ENCODE measurements at places on chromosomes 1 and 21.

DNA sequence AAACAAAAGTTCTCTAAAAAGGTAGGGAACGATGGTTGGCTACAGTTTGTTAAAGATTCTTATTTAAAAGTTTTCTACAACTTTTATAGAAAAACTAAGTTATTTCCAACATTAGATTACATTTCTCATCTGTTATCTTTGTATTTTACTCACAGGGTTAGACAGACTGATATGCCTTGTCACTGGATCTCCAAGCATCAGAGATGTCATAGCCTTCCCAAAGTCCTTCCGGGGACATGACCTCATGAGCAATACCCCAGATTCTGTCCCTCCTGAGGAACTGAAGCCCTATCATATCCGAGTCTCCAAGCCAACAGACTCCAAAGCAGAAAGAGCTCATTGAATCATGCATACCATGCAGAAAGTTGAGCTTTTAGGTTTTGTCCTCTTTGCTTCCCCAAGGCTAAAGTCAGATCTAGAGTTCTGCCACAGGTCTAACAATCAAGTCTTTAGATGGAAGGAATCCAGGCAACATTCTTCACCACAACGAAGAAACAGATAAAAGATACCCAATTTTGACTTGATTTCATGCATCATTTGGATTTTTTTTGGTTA is 10.3 kb downstream of the GAS5 start:
- DNase-seq = no peak

- no peak for DNase-seq
These were observed 157.3 kb downstream of the ZNF281 start for GRCh38 chr1:200252531-200252930.

- DNase-seq = no peak
These were observed 27.9 kb upstream of the ZNF496 start for GRCh38 chr1:247359559-247359958.

DNA sequence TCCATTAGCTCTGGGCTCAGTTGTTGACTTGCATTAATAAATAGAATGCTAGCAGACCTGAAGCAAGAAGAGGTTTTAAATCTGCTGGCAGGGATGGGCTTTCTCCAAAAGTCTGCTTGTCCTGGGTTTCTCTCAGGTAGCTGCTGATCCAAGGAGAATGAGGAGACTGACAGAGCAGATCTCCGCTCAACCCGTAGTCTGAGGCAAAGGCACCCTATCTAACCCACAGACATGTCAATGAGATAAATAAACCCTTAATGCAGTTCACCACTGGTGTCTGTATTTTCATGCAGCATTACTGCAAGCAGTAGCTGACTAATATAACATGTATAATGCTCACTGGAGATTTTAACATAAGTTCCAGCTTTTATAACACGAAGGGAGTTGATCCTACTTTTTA is 44.1 kb upstream of the RGS21 start:
- no peak for DNase-seq

- peak; percentile 55 for DNase-seq
These were observed 8.8 kb upstream of the SAMSN1 start for GRCh38 chr21:14554948-14555347.

GRCh38 chr1:48230236-48230635 is 7.7 kb downstream of the SLC5A9 start:
- no peak for DNase-seq

DNA sequence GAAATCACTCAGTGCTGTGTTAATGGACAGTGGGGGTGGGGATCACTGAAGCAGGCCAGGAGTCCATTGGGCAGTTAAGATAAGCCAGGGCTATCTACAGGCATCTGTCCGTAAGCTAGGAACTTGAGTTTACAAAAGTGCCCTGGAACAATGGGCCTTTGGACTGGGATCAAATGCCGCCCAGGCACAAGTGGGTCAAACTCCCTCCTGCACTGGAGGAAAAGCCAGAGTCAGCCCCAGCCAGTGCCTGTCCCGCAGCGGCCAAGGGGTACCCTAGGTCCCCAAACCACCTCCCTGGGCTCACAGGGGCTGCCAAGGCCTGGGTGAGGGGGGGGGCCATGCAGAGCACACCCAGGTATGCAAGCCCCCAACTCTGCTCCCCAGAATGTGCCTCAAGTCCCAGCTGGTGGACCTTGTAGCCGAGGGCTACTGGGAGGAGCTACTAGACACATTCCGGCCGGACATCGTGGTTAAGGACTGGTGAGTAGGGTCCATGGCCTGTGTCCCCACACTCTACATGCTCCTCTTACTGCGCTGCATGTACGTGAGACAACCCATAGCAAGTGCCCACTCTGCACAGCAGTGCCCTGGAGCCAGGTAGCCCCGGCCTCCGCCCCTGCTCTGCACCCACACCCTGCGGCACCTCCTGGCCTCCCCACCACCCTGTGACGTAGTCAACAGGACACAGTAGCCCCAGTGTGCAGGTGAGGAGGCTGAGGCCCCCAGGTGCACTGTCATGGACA is 7.7 kb downstream of the FBXO6 start:
- DNase-seq = no peak

DNA sequence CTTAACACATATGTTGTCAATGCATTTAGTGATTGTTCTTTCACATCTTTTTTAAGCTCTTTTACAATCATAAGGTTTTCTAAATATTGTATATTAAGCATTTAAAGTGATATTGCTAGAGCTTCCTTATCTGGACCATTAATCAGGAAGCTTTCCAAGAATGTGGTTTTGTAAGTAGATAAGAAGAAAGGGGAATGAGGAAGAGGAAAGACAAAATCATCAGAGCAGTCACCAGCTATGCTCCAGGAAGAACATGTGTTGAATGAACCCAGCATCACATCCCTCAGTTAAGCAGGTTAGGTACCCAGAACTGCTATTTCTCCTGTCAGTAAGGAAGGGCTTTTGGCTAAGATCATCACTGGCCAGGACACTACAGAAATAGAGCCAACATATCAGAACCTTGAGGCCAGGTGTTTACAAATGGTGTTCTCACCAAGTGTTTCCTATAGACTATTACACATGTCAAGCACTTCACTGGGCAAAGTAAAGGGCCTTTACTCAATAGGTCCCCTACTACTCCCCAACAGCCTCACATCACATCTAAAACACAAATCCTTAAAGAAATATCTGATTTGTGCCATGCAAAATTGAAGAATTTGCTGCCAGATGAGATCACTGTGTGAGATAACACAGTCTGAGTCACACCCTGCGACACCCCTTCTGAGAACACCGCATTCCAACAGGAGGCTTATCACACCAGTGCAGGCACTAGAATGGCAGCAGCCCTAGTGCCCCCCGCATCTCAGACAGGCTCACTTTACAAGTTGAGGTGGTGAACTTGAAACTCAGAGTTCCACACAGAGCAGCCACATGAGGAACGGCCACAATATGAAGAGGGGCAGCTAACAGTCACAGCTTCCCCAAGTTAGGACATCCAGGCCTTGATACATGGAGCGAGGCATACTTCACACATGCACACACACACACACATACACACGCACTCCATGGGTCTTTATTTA is 1.8 kb upstream of the SPRR2A start:
- no peak for DNase-seq

DNA sequence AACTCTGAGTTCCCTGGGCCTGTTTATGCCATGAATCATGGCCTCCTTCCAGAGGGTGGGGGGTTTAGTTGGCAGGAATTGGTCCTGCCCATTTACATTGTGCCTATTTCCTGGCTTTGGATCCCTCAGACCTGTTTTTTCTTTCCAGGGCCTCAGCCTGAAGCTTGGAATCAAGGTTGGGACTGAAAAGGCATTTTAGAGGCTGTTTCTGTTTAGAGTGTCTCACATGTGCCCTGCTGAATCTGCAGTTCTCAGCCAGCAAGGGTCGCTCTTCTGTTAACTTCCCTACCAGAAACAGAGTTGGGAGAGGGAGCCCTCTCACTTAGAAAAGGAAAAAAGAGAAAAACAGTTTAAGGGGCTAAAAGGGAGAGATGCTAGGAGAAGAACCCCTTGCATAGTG is 191.1 kb downstream of the PTPRC start:
- DNase-seq = no peak

GRCh38 chr21:33266050-33266788 is at the start of gene IL10RB:
Gene IL10RB, plus strand, starts transcription at chr21:33266367. Its CDS starts 99 bp downstream, at chr21:33266466.
- DNase-seq = peak; percentile 80

GRCh38 chr1:244741692-244742091 is 88.8 kb downstream of the DESI2 start:
- no peak for DNase-seq

GRCh38 chr1:116737020-116737854 is 17.0 kb upstream of the CD2 start:
- DNase-seq = peak; percentile 83

- DNase-seq = no peak
These were observed 154.4 kb downstream of the OMA1 start for GRCh38 chr1:58392083-58392482.

GRCh38 chr21:36320421-36321324 is 676 bp downstream of the MORC3 start:
- peak; percentile 72 for DNase-seq

GRCh38 chr1:153515504-153516394 is 20.0 kb downstream of the S100A6 start:
- no peak for DNase-seq

DNA sequence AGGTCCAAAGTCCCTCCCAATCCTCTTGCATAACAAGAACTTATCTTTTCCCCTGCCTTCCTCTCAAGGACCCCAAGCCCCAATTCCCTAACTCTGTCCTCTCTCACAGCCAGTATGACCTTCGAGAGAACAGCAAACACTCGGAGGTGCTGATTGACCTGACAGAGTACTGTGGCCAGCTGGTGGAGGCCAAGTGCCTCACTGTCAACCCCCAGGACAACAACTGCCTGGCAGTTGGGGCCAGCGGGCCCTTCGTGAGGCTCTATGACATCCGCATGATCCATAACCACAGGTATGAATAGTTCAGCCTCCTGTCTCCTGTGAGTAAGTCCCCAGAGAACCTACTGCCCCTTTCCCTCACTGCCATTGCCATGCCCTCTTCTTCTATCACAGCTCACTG is 29.9 kb upstream of the TMEM222 start:
- no peak for DNase-seq

GRCh38 chr1:110466646-110467280 is 15.8 kb downstream of the PROK1 start:
- DNase-seq = no peak

DNA sequence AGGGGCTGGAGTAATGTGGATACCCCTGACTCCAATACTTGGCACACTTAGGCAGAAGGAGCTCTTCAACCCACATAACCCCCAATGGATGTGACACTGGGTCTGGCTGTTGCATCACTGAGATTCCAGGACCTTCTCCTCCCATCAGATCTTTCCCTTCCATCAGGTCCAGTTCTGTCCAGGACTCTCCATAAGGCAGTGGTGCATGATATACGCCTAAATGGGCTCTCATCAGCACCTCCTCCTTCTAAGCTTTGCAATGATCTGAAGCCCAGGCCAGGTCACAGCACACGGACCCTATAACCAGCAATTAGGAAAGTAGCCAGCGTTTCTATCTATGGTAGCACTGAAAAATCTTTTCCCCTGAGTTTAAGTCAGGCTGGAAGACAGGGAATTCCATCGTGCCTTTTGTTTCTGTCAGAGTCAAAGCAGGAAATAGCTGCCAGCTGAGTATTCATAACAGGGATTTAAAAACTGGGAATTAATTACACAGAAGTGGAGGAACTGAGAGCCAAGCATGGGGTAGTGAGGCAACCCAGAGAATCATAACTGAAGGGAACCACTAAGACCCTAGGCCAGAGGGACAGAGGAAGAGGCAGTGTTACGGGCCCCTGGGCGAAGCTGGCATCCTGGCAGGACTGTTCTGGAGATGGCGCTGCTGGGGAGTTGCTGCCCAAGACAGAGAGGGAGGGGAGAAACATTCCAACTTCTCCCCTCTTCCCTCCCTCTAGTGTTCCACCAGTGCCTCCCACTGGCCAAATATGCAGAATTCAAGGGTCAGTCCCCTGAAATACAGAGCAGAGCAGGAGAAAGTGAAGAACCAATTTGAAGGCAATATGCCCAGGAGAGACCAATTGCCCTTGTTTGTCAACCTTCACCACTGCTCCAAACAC is 37.5 kb upstream of the HOOK1 start:
- no peak for DNase-seq

- DNase-seq = no peak
These were observed 1.1 kb upstream of the SHISAL2A start for GRCh38 chr1:52631759-52632331.

DNA sequence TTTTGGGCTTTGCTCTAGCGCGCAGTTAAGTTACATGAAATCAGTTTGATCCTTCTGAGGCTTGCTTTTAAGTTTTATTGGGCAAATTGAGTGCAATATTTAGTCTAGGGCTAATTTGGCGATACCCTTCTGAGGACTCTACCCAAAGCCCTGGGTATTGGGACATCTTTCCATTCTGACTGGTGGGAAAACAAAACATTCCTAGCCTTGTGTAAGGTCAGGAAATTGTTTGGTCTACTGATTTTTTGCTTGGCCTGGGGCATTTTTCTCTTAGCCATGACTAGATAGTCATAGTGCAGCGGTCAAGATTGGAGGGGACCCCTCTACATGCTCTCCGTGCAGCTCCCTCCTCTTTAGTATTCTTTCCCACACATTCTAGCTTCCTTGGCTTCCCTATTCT is 189.6 kb upstream of the PTGFR start:
- no peak for DNase-seq

DNA sequence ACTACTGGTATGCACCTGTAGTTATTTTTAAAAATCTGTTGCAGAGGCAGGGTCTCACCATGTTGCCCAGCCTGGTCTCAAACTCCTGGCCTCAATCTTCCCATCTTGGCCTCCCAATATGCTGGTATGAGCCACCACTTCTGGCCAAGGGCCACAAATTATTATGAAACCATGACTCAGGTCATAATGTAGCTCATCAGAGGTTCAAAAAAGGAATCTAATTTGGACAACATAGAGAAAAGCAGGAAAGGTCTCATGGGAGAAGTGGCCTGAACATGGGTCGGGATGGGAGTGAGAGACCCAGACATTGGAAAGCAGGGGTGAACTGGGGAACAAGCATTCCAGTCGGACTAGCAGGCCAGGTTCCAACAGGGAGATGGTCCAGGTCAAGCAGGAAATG is 45.2 kb upstream of the C1orf198 start:
- DNase-seq = no peak

GRCh38 chr1:102032534-102032933 is 35.8 kb upstream of the OLFM3 start:
- DNase-seq = no peak

DNA sequence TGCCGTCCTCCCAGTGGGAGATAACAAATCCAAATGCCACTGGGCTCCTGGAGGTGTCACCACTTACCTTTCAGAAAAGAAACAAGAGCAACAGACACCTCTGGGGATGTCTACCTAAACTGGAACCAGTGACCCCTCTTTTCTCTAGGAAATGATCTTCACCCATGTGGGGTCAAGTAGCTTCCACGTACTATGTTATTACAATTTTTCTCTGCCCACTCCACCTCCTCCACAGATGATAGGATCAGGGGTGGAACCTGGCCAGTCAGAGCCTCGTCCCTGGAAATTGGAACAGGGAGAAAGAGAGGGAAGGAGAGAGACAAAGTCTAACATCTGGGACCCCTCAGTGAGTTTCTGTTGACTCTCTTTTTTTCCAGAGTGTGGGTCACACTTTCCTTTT is 50.1 kb downstream of the H3-3A start:
- no peak for DNase-seq

GRCh38 chr1:91693557-91693956 is 192.4 kb downstream of the TGFBR3 start:
- DNase-seq = no peak

Measured in activated naive CD4-positive, alpha-beta T cell treated with anti-CD3 and anti-CD28 coated beads, Interleukin-2, amount 10 ng/mL, durations not matched to agents 7 days and 5 days (primary cell).